ENCODE measurements at places on chromosomes 5 and 9. TPM values are rescaled to one million over a fixed set of nuclear protein-coding genes. Genes with fewer than 3 reads are reported as not detected.

The PDZD2 gene
- 9.0 TPM for polyA plus RNA-seq

DNA sequence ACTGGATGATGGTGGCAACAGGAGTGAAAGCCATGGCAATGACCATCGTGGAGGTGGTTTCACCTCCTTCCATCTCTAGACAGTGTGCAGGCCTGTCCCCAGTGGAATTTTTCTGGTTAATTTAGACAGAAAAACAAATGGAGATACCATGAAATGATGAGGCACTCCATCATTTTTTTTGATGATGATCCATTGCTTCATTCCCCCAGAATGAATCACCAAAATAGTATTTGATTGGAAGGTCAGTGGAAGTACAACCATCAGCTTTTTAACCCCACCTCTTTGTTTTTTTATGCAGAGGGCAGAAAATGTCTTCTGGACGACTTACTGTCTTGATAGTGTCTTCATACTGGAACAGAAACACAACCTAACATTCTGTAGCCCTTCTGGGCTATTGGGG, 42.6 kb upstream of the ADRA1B start:
- DNase-seq, result no peak

DNA sequence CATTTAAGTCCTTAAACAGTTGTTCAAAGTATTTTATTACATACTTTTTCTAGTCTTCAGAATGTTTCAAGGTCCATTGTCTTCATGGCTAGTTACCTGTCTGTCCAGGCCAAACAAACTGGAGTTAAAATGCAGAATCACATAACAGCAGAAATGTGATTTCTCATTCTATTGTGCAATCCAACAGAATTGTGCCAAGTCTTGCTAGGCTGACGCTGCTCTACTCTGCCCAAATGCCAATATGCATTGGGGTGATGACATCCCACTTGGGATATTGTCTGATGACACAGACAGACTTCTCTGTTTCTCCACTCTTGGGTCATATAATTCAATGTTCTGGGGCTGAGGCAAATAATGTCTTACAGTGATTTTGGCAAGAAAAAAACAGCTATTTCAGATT, 5.2 kb upstream of the SLC22A5 start:
- DNase-seq, result no peak

The PALM2AKAP2 gene
- 3.7 TPM for polyA plus RNA-seq

The MUSK gene
- polyA plus RNA-seq, result 0.59 TPM

DNA sequence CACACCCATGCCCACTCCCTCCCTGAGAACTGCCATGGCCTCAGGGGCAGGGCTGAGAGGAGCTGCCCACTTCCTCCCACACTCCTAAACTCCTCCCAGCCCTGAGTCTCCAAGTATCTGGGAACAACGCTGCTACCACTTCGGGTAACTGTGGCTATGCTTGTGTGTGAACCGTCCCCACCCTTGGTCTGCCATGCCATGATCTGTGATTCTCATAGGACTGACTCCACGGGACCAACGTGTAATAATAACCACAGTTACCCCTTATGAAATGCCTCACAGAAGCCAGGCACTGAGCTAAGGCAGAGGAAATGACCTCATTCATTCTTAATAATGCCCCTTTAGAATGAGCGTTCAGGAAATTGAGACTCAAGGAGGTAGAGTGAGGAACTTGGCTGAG, 103.9 kb upstream of the SMIM23 start:
- no peak for DNase-seq

DNA sequence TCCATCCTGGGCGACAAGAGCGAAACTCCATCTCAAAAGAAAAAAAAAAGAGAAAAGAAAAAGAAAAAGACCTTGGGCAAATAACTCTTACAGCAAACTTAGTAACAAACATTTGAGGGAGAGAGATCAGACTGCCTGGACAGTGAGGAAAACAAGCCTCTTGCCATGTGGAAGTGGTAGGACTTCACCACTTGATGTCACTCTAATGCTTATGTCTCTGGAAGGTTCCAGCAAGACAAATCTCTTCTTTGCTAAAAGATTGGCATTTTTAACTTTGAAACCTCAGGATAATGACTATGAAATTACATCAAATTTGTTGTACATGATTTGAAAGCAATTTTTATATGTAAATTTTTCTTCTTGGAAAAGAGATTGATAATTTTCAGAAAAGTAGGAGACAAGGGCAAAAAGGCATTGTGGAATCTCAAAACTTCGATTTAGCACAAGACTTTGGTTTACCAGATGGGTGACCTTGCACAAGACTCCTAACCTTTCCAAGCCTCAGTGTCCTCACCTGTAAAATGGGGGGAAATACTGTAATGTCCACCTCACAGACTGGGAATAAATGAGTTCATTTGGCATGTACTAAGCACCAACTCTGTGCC, 5.4 kb downstream of the ACTL7B start:
- DNase-seq, result no peak

DNA sequence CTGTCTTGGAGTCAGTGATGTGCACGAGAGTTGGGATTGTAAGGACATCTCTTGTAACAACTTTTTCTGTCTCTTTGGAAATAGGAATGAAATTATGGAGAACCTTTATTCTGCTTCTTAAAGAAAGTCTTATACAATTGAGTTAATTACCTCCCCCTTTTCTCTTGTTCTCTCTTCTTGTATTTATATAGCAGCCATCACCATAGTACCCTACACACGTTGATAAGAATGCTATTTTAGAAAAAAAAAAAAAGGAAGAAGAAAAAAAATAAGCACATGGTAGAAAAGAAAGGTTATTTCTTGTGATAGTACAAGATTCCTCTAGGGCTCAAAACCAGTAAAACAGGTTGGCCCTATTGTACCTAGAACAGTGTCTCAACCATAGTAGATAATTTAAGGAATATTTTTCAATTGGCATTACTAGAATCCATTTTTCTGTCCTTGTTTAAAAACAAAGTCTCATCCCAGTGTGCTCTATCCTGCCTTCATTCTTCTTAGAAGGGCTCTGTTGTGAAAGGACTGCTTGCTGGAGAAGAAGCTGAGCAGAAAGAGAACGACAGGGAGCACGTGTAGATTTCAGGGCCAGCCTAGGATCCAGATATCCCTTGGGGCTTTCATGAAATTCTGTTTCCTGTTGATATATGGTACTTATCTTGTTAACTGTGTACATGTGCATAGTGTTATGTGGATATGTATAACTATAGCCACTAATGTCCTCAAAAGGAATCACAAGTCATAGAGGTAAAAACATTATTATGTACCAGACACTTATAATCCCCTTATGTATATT, 392.3 kb upstream of the MEF2C start:
- DNase-seq, result no peak

The C5orf46 gene
- 20.6 TPM for polyA plus RNA-seq

The SPEF2 gene
- 1.6 TPM for polyA plus RNA-seq

DNA sequence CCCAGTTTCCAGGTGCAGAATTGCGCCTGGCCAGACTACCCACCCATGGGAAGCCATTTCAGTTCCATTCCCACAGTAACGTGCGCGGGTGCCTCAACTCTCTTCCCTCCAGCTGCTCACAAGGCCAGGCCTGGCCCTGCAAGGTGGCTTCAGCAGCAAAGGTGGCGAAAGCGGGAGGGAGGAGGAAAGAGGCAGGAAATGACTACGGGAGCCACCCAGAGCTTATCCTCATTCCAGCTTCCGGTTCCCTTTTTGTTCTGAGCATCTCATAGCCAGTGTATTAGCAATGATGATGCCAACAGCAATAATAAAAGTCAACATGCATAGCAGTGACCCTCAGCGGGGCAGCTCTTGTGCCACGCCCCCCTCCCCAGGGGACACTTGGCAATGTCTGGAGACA, 101.5 kb upstream of the BOD1 start:
- no peak for DNase-seq

The SH3TC2 gene
- 0.91 TPM for polyA plus RNA-seq

The GPR151 gene
- polyA plus RNA-seq, result not detected

- DNase-seq, result no peak
These were observed 114.5 kb downstream of the SLC25A46 start for GRCh38 chr5:110853267-110853666.

The PCDHGA5 gene
- polyA plus RNA-seq, result 5.3 TPM

The MEGF10 gene
- polyA plus RNA-seq, result 0.15 TPM

DNA sequence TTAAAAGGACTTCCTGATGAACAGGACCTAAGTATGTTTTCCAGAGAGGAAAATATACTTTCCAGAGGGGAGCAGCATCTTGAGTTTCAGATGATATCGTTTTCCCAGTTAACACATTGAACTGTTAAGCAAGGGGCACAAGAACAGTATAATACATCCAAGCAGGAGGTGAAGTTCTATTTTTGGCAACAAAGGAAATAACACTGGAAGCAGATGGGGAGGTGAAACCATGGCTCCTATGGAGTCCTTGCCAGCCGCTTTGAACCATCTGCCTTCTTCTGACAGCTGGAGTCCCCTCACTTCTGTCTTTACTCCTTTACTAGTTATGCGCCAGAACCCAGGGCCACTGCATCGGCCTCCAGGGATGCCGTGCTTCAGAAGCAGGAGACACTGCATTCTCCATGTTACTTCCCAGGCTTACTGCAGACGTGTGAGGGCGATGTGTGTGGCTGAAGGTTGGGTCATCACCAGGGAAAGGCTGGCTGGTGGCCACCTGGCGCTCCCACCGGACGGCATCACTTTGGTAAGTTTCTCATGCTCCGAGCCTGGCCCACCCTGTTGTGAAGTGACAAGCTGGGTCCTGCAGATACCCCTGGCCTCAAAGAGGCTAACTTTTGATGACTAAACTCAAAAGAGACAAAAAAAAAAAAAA, 77.8 kb downstream of the TTLL11 start:
- DNase-seq, result no peak

The UGT3A1 gene
- not detected for polyA plus RNA-seq

DNA sequence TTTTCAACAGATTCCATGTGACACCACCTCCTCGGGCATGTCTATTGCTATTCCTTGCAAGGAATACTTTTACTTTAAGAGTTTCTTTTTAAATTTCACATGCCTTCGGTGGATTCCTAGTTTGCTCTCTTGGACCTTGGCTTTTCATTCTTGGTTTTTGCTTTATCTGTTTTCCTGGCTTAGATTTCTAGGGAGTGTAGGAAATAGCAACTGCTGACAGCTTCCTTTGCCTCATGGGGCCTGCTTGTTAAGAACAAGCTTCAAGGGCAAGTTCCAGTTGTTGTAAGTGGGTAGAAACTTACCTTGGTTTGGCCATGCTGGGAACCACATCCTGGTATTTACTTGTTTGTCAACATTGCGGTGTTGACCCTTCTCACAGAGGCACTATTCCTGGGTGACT, 348.5 kb downstream of the DMAC1 start:
- no peak for DNase-seq

GRCh38 chr5:154352960-154353548, 92.7 kb upstream of the SAP30L start:
- no peak for DNase-seq

DNA sequence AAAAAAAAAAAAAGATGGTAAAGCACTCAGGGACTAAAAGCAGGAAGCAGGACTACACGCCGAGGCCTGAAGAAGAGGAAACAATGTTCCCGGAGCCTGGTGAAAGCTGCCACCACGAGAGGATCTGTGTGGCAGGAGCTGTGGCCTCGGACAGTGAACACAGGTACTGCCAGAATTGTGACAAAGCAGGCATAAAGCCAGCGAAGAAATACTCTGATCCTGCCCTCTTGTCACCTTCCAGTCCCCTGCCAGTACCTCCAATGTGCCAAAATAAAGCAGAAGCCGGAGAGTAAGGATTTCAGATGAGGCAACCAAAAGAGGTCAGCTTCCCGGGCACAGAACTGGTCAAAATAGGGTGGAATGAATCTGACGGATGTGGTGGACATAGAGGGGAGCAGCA, 211.5 kb upstream of the TARS1 start:
- DNase-seq, result no peak

GRCh38 chr5:165130656-165131055, 1625.2 kb downstream of the MAT2B start:
- no peak for DNase-seq

DNA sequence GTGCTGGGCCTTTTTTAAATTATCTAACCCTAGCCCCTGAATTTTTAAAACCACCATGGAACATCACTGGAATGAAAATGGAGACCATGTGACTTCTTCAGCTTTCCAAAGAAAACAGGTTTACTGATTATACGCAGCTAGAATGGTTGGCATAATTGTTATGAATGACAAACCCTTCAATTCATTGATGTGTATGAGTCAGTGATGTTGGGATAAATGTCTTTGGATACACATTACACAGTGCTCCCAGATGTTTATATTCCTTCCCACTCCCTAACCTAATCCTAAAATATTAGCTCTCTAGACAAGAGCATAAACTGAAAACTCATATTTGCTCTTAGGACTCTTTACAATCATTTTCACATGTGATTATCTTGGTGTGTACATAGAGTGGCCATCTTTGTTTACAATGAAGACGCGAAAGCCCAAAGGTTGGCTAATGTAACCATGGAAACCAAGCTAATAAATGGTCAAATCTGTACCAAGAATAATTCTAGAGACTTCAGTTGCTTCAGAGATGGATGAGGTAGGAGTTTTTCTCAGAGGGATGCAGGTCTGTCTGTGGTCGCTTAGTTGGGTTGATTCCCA, 131.2 kb upstream of the HMHB1 start:
- DNase-seq, result no peak

GRCh38 chr9:77909306-77909705, 122.3 kb downstream of the GNAQ start:
- DNase-seq, result no peak

DNA sequence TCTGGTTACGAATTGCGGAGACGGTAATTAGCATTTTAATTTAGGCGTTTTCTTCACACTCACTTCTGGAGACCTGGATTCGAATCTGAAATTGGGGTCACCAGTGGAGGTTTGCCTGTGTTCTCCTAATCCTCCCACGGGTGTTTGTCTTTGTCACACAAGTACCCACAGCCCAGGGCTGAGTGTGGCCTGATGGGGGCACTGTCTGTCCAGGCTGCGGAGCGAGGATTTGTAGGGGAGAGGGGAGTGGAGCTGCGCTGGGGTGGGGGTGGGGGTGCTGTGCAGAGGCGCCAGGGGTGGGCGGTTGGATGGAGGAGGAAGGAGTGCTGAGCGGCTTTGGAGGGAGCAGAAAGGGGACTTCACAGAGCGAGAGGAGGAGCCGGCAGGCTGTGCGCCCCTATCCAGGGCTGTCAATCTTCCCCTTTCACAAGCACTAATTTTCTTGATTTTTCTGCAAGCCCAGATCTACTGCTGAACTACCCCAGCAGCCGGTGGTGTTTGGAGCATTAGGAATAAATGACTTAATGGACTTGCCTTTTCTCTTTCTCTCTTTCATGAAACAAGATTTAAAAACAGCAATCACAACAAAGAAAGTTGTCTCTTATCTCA, 53.1 kb downstream of the TSPAN17 start:
- no peak for DNase-seq

The ACOT12 gene
- 0.15 TPM for polyA plus RNA-seq

GRCh38 chr5:143492783-143493182, 89.3 kb upstream of the NR3C1 start:
- DNase-seq, result no peak

- no peak for DNase-seq
These were observed 19.1 kb downstream of the PHF2 start for GRCh38 chr9:93595461-93595860.

GRCh38 chr5:91315701-91316100, 67.4 kb downstream of the ARRDC3 start:
- no peak for DNase-seq

The CCNO gene
- 0.07 TPM for polyA plus RNA-seq

- no peak for DNase-seq
These were observed 1384.3 kb upstream of the WWC1 start for GRCh38 chr5:166906991-166907713.
